ENCODE measurements at places on chromosomes 1 and 21.

- no peak for DNase-seq
Measured at GRCh38 chr1:161531986-161532643, 7.8 kb downstream of the HSPA6 start.

DNA sequence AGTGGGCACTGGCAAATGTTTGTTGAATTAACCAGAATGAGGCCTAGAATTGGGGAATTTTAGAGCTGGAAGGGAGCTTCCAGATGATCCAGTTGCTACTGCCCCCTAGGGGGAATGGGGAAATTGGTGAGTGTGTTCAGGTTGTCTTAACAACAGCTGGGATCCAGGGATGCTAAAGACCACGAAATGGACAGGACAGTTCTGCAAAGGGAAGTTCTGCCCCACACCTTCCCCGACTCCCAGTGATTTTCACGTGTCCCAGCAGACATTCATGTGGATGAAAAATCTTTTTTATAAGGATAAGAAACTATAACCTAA lies 33.9 kb downstream of the TRIM62 start:
- no peak for DNase-seq

- DNase-seq = peak; percentile 52
Measured at GRCh38 chr1:155931332-155932038, 2.7 kb downstream of the KHDC4 start.

GRCh38 chr1:111906816-111907215 lies 82.7 kb downstream of the KCND3 start:
- no peak for DNase-seq

DNA sequence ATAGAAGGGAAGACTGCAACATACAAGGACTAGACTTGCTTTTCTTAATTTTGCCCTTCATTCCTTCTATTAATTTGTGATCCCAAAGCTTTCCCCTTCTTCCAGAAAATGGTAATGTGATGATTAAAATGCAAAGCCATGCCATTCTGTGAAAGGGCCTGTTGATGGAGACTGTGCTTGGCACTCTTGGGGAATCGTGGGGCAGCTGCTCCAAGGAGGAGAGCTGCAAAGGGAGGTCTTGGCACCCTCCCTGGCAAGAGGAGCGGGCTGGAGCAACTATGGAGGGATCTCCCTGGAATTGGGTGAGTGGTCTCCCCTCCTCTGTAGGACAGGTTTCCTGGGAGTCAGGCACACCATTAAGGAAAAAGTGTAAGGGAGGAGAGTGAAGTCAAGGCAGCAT lies 16.6 kb downstream of the CACNA1S start:
- DNase-seq = no peak

GRCh38 chr1:201456499-201457309 lies 12.3 kb downstream of the PHLDA3 start:
- DNase-seq = peak; percentile 91

Measured in kidney epithelial cell (primary cell).